Stimulated activated CD8-positive, alpha-beta memory T cell treated with anti-CD3 and anti-CD28 coated beads, Interleukin-4, amount 100 ng/mL, for 48 hours (primary cell): ENCODE measurements at places on chromosomes 11 and 22.

- no peak for DNase-seq
These were observed 32.6 kb upstream of the APLP2 start for GRCh38 chr11:130037058-130037457.

- no peak for DNase-seq
These were observed 11.4 kb upstream of the WNT11 start for GRCh38 chr11:76217653-76218160.

- no peak for DNase-seq
These were observed 160.1 kb downstream of the SWAP70 start for GRCh38 chr11:9823887-9824385.

- DNase-seq = no peak
These were observed 68.6 kb downstream of the ATXN10 start for GRCh38 chr22:45740236-45740635.

GRCh38 chr22:49582181-49582580 is 245.5 kb downstream of the BRD1 start:
- peak; percentile 0 for DNase-seq

DNA sequence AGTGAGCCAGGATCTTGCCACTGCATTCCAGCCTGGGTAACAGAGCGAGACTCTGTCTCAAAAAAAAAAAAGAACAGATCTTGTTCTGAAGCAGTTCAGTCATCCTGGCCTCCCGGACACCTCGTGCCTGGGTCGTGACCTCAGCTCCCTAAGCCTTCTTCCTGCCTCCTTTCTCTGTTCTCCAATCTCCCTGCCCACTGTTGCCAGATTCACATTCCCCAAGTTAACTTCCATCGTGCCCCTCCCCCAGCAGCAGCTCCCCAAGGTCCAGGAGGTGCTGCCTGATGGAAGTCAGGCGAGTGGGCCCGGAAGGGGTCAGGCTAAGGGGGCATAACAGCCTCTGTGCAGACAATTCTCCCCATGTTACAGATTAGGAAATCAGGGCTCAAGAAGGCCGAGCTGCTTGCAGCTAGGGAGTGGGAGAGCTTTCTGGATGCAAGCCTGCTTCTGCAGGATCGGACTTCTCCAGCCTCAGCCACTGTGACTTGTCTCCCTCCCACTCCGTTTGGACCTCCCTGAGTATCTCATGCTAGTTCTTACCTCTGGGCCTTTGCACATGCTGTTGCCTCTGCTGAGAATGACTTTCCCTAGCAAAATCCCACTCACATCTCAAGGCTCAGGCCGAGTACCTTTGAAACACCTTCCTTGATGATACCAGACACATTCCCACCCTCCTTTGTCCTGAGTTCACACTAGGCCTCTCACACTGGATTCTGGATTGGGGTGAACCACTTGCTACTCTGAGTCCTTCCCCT is 14.3 kb upstream of the TMEM184B start:
- no peak for DNase-seq

DNA sequence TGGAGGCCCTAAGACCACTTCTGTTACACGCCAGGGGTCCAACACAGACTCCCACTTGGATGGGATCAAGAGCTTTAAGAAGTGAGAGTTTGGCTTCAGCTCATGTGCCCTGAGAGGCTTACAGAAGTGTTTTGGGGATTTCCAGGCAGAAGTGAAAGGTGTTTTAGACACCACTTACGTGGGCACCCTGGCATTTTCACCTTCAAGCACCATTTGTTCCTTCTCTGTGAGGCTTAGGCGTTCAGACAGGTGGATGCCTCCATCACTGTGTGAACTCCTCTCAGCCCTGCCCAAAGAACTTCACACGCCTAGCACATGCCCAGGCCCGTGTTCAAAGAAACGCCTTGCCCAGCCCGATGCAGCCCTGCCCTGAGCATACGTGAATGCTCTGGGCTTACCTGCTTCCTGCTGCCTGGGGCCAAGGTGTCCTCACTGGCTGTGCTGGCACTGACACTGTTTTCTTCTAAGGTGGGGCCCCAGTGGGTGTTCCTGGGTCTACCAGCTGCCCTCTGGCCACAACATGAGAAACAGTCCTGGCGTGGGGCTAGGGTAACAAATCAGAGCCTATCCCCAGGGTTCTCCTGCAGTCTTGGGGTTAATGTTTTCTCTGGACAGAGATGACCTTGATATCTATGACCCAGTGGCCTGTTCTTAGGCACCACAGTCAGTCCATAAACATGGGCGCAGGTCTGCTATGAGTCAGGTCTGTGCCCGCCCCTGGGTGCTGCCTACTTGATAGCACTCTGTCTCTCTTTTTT is 34.0 kb downstream of the AMPD3 start:
- no peak for DNase-seq

- DNase-seq = no peak
These were observed 516 bp downstream of the NEU3 start for GRCh38 chr11:74989260-74989638.

DNA sequence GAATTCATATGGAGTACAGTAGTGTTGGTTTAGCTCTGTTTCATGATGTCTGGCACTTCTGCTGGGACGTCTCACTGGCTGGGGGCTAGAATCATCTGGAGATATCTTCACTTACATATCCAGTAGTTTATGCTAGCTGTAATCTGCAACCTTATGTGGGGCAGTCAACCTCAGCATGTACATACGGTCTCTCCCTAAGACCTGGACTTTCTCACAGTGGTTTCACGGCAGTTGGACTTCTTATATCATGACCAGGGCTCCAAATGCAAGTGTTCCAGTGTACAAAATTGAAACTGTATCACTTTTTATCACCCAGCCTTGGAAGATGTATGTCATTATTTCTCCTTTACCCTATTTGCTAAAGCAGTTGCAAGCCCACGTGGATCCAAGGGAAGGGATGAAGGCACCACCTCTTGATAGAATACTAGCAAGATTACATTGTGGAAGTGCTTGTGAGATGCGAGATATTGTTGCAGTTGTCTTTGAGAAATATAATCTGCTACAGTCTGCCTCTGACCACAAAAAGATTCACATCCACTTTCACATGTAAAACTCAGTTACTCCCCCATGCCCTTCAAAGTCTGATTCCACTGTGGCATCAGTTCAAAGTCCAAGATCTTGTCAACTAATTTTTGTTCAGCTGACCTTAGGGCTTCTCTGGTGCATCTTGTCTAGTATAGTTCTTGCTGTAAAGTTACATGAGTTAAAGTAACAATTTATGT is 316.6 kb upstream of the NCAM1 start:
- DNase-seq = no peak

DNA sequence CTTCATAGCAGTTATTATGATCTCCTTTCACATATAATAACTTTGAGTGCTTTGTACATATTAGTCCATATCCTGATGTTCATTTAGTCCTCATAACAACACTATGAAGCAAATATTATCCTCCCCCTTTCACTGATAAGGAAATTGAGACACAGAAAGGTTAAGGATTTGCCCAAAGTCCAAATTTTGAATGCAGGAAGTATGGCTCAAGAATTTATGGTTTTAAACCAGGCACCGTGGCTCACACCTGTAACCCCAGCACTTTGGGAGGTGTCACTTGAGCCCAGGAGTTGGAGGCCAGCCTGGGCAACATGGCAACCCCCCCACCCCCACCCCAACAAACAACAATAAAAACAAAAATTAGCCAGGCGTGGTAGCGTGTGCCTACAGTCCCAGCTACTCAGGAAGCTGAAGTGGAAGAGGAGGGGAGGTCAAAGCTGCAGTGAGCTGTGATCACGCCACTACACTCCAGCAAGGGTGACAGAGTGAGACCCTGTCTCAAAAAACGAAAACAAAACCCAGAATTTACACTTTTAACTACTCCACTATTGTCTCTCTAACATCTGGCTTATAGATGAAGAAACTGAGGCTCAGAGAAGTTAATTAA is 8.6 kb downstream of the CCDC34 start:
- DNase-seq = no peak

DNA sequence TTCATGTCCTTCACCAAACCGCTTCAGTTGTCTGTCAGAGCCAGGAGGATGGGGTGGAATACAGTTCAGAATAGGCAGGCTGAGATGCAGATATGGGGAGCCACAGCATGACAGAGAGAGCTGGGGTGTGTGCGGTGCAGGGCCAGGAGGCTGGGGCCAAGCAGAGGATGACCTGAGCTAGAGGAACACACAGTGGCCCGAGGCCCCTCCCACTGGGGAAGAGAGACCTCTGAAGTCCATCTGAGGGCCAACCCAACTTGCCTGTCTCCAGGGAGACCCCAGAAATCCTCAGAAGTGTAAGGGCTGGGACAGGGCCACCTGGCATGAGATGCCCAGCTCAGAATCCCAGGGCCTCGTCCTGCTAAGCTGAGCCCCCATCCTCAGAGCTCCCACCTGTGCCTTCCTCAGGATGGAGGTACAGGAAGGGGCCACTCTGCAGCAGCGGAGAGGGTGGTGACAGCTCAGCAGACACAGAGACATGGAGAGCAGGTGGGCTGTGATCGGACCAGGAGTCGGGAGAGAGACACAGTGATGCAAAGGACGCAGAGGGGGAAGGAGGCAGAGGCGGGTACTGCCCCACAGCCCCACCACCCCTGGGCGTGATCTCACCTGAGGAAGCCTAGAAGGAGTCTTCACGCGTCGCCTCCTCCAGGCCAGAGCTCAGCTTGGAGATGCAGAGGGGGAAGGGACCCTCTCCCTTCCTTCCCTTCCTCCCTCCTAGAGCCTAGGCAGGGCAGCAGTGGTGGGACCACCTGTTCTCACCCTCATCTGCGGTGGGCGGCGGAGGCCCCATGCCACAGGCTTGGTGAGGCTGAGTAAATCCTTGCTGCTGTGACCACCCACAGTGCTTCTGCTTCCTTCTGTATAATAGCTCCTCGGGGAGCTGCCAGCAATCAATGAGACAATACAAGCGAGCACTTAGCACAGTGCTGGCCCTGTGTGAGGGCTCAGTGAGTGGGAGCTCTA is 9.1 kb upstream of the TUB start:
- DNase-seq = no peak

GRCh38 chr22:30444632-30445437 is 19.3 kb downstream of the MTFP1 start:
- DNase-seq = peak; percentile 79

- no peak for DNase-seq
These were observed 55.3 kb downstream of the ZNF143 start for GRCh38 chr11:9516113-9516512.

DNA sequence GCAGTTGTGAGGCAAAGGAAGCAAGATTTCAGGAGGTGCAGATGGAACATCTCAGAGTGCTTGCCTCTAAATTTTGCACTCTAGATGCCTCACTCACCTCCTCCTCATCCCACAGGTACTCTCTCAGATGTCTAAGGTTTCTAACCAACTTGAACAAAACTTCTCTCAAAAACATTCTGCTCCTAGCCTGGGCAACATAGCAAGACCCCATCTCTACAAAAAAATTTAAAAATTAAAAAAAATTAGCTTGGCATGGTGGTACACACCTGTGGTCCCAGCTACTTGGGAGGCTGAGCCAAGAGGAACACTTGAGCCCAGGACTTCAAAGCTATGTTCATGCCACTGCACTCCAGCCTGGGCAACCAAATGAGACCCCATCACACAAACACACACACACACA is 4.2 kb downstream of the ZNF280A start:
- DNase-seq = no peak

DNA sequence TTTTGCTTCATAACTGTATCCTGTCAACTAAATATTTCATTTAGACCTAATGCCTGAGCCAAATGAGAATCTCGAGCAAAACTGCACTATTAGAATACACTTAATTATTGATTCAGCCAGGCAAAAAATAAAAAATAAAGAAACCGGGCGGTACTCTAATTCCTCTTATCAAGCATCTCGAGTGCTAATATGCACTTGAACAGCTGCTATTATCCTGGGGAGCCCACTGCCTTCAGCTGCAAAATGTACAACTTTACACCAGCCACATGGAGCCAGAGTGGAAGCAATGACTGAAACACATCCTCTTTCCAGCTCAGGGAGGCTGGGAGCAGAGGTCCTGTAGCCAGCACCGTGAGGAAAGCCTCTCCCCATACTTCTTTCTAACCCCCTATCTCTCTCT is 390.0 kb upstream of the CADM1 start:
- no peak for DNase-seq

- no peak for DNase-seq
These were observed 80.5 kb upstream of the GNAZ start for GRCh38 chr22:22989856-22990255.

DNA sequence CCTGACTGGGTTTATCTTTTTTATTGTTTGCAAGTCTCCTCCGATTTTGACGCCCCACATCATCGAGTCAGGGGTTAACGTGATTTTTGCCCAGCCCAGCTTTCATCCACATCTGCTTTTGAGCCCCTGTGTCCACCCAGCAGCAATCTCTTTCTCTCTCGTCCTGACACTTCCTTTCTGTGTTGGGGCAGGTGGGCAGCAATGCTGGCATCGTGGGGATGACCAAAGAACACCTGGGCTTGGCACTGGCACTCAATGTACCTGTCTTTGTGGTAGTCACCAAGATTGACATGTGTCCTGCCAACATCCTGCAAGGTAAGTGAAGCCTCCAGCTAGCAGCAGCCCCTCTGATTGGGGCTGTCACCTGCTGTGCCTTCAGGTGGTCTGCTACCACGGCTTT is 15.8 kb downstream of the GTPBP1 start:
- no peak for DNase-seq

DNA sequence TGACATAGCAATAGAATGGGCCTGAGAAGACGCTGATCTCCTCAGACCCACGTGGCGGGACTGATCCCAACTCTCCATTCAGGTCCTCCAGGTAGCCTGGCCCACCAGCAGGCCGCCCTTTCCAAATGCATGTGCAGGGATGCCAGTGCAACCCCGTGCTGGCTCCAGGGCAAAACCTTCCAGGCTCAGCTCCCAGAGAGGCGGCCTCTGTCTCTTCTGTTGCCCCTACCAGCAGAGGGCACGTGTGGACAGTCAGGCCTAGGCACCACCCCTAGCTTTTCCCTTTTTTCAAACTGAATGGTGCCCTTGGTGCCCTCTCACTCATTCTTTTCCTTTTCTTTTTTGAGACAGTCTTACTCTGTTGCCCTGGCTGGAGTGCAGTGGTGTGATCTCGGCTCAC is 121.7 kb downstream of the OSBP2 start:
- DNase-seq = no peak

GRCh38 chr11:122850076-122850631 is 11.9 kb downstream of the CRTAM start:
- DNase-seq = peak; percentile 76

GRCh38 chr22:28570696-28571373 is 108.8 kb downstream of the TTC28 start:
- DNase-seq = no peak

DNA sequence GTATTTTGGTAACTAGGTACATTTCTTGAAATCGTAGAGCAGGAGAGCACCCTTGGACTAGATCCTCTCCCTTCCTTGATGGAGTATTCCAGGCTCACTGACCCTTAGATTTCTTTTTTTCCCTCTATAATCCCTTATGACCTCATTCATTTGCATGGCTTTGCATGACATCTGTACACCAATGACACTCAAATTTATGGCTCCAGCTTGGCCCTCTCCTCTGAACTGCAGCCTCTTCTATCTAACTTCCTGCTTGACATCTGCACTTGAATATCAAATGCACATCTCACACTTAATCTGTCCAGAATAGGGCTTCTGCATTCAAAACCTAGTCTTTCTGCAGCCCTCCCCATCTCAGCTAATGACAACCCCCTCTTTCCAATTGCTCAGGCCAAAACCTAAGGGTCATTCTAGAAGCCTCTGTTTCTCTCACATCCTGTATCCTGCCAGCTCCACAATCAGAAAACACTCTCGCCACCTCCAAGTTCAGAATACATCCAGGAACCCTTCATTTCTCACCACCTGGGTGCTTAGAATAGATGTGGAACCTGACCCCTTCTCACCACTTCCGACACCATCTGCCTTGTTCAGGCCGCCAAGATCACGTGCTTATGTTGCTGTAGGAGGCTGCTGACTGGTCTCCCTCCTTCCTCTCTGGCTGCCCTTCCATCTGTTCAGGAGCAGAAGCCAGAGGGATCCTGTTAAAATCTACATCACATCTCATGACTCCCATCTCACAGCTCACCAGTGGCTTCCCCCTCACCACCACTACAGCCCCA is 138.9 kb upstream of the MTNR1B start:
- DNase-seq = no peak
